Midbrain (tissue), 1 donor: ENCODE measurements at places on chromosomes 7 and 10.

- DNase-seq = peak; percentile 92
Measured at GRCh38 chr7:127708788-127709187, 56.8 kb downstream of the SND1 start.

DNA sequence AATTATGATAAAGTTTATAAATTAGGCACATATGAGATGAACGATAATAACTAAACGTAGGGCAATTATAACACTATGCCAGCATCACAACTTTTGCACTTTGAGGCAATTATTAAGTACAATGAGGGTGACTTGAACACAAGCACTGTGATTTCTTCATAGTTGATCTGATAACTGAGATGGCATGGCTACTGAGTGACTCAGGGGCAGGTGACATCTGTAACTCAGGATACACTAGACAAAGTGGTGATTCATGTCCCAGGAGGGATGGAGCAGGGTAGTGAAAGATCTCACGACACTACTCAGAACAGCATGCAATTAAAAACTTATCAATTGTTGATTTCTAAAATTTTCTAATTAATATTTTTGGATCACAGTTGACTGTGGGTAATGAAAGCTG lies 98.3 kb upstream of the ARHGAP21 start:
- no peak for DNase-seq

- DNase-seq = no peak
Measured at GRCh38 chr10:54554028-54554427, 247.0 kb downstream of the PCDH15 start.

DNA sequence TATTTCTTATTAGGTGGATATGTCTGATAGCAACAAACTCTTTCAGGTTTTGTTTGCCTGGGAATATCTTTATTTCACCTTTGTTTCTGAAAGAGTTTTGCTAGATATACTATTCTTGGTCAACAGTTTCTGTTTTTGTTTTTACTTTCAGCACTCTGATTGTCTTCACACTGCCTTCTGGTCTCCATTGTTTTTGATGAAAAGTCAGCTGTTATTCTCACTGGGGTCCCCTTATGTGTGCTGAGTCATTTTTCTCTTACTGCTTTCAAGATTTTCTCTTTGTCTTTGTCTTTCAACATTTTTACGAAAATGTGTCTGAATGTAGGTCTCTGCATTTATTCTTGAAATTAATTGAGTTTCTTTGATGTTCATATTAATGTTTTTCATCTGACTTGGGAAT lies 15.2 kb upstream of the RASSF4 start:
- DNase-seq = no peak

- DNase-seq = no peak
Measured at GRCh38 chr7:32583791-32584190, 88.5 kb downstream of the AVL9 start.

DNA sequence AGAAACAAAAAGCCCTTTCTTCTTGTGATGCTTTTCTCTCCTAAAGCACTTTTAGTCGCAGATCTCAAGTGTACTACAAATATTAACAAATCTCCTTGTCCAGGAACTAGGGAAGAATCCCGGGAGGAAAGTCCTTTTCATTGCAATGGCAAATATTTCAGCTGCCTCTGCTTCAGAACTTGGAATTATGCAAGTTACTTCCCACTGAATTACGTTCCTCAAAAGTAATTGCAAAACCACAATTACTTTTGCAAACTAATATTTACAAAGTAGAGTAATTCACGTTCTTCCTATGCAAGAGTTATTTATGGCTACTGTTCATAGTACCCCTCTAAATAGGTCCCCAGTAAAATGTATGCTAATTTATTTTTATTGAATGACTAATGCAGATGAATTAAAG lies 14.5 kb downstream of the PRKCQ start:
- DNase-seq = no peak

GRCh38 chr10:85612378-85612775 lies 754.2 kb downstream of the GRID1 start:
- DNase-seq = no peak

DNA sequence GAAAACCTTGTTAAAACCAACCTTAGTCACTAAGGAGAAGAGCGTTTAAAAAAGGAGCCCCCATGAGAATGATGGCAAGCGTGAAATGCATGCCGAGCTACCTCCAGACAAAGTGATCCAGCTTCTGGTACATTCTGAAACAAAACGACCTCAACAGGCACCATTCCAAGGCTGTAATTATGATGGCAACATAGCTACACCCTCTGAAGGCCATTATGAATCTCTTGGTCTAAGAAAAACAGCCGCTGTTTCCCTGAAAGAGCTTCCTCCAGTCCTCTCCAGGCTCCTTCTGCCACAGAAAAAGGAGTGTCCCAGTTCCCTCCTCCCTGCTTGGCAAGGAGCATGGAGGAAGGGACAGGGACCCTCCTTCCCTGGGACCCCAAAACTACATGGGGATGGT lies 50.0 kb upstream of the ABLIM1 start:
- DNase-seq = no peak

GRCh38 chr10:31000071-31000782 lies 31.4 kb downstream of the ZNF438 start:
- no peak for DNase-seq

GRCh38 chr7:21318916-21319270 lies 109.0 kb upstream of the SP4 start:
- DNase-seq = no peak

DNA sequence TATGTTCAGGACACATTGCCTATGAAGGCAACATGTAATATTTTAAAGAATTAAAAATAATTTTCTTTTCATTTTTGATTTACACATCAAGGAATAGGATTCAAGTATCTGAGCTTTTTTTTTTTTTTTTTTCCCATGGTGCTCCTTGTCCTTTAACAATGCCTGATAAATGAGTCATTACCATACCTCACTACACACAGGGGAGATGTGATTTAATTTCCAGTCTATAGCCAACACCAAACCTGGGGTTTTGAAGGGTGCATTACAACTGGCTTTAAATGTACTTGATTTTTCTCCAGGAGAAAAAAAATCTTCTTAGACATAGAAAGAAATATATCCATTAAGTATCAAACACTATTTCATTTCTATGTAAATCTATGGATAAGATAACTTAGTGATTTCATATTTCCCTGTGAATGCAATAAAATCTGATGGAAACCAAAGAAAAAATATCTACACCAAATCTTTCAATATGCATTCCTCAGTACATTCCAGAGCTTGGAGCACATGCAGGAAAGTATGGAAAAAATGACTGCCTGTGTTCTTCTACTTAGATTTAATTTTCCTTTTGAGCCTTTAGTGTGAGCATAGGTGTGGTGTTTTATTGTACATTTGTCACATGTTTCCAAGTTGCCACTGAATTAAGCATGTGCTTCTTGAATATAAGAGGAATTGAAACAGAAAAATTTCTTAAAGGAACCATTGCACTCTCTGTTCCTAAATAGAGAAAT lies 204.8 kb upstream of the MEOX2 start:
- no peak for DNase-seq

DNA sequence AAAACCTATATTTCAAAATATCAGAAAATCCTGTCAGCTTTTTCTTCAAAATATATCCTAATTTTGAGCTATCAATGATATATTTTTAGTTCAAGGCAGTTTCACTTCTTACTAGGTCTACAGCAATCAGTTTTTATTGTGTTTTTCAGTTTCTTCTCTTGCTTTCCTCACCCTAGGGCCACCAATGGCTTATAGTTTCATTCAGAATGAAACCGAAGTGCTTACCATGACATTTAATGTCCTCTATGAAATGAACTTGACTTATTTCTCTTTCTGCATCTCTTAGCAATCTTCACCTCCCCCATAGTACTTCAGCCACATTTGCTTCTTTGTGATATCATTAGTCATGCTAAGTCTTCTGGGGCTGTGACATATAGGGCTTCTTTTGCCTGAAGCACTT lies 100.3 kb downstream of the ARL5B start:
- no peak for DNase-seq

DNA sequence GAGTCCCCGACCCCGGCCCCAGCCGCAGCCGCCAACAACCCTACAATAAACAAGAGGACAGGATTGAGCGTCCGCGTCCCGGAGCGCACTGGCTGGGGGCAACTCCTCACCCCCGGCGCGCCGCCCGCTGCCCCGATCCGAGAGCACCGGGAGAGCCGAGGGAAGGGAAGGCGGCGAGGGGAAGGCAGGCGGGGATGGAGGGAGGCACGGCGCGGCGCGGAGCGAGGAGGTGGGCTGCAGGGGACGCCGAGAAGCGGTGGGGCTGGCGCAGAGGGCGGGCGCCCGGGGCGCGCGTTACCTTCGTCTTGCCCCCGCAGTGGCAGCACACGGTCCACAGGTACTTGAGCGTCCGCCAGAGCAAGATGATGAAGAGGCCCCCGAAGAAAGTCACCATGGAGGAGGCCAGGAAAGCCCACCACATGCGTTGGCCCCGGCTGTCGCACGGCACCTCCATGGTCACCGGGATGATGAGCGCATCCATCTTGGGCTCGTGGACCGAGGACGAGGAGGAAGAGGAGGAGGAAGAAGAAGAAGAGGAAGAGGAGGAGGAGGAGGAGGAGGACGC lies 559 bp downstream of the KCNMA1 start:
- DNase-seq = no peak

- DNase-seq = peak; percentile 23
Measured at GRCh38 chr7:3722396-3722922, 421.4 kb downstream of the SDK1 start.

DNA sequence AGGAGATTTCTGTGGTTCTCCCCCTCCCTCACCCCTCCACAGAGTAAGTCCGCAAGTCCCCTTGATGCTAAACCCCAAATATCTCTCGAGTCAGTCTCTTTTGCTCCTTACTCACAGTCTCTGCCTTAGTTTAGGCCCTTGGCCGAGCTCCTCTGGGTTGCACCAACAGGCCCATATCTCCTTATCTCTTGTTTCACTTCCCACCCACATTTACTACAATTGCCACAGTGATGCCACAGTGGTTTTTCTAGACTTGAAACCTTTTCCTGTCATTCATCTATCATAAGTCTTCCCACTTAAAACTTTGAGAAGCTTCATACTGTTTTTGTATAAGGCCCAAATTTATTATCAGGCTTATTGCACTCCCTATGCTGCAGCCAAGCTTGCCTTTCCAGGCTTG lies 23.4 kb upstream of the NME8 start:
- DNase-seq = no peak

- no peak for DNase-seq
Measured at GRCh38 chr10:474946-475345, 214.5 kb downstream of the DIP2C start.

DNA sequence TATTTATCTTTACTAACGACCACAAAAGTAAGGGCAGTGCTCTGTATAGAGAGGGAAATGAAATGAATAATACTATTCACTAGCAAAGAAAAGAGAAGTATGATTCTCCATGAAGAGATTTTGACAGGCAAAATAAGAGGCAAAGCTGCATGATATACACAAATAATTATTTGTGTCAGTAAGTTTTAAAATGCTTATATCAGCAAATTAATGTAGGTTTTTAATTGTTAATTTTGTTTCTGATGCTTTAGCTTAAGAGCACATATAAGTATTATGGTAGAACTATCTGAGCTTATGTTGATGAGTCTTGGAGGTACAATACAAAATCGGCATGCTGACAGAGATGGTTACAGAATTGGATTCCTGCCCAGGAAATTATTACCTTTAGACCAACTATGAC lies 383.1 kb upstream of the VSTM2A start:
- DNase-seq = no peak

DNA sequence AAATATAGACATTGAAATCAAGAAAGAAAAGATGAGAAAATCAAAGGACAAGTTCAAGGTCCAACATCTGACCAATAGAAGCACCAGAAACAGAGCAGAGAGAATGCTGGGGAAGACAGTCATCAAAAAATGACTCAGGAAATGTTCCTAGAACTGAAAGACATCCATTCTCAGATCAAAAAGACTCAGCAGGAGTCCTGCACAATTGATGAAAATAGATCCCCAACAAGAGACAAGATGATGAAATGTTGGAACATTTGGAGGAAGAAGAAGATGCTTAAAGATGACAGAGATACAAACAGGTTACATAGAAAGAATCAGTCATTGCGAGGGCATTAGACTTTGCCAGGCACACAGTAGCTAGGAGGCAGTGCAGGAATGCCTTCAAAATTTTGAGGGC lies 30.0 kb upstream of the EIF5AL1 start:
- DNase-seq = no peak

DNA sequence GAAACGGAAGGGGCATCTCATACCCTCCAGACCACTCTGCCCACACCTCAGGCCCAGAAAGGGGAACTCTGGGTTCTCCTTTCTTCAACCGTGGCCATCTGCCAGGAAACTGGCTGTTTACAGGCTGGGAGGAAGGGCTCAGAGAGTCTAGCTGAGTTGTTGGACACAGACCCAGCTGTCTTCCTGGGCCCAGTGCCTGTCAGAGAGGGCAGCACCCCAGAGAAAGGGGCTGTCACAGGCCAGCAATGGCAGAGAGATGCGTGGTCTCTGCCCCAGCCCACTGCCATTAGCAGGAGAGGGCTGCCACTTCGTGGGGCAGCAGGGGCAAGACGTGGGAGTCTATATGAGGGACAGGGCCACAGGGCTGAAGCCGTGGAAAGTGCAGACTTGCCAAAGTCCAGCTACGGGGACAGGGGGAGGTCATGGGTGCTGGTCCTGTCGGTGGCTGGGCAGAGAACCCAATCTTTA lies 11.0 kb downstream of the GRID1 start:
- peak; percentile 93 for DNase-seq

DNA sequence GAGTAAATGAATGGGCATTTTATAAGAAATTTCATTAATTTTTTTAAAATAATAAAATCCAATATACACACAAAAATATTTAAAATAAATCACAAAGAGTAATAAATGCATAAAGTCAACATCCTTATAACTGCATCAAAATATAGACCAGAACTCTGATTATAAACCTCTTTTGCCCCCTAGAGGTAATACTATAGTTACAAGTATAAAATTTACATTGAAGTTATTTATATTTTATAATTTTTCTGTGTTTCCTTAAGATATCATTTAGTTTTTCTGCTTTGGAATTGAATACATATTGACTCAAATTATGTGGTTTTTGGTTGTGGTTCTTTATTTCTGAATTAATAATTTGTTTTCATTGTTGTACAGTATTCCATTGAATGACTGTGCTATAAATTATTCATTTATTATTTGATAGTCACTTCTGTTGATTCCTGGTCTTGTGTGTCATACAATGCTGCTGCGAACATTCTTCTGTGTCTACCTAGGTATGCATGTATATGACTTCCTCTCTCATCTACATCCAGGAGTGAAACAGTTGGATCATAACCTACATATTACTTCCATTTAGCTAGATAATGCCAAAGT lies 673.6 kb downstream of the IPMK start:
- no peak for DNase-seq
